ENCODE measurements at places on chromosomes 2 and 18. TPM values are rescaled to one million over a fixed set of nuclear protein-coding genes. Genes with fewer than 3 reads are reported as not detected.

The MYOM1 gene
- 219 TPM for total RNA-seq

The TXNDC2 gene
- total RNA-seq = not detected

The CCBE1 gene
- 1.8 TPM for total RNA-seq

The SRD5A2 gene
- 0.06 TPM for total RNA-seq

All from cardiac muscle cell (in vitro differentiated cells and primary cell).